ENCODE measurements at places on chromosomes 12 and 14.

DNA sequence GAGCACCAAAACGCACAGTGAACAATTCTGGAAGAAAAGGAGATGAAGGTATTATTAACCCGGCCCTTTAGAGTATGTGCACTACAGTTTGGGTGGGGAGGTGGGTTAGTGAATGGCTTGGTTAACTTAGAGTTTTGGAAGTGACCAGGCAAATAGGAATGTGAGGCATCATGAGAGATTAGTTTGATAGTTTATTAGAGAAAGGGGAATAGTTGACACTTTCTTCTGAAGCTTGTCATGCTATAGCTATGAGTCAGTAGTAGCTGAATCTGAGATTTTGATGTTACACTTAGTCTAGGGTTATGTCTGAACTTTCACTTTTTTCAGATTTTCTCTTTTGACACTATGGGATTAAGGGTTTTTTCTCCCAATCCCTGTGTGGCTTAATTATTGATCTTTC lies 567.2 kb downstream of the SNAPC1 start:
- no peak for DNase-seq

GRCh38 chr12:55899082-55899481 lies 28.6 kb downstream of the PYM1 start:
- DNase-seq: no peak

DNA sequence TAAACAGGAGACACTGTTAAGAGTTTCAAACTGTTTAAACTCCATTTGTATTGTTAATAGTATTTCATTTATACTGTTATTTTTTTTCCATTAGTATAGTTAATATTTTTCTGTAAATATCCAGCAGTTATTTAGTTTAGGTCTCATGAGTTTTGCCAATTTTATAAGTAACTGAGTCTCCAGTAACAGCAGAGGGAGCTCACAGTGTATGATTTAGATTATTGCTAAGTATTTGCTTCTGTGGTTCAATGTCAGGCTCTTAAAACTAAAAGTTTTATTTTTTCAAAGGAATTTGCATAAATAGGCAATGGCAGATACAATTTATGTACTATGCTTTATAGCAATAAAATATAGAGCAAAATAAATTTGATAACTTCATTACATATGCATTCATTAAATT lies 209.7 kb downstream of the ATXN7L3B start:
- DNase-seq: no peak

GRCh38 chr12:3222979-3223378 lies 145.8 kb downstream of the TSPAN9 start:
- DNase-seq: no peak

- DNase-seq: no peak
Observed at GRCh38 chr14:50783563-50783962, 47.4 kb downstream of the NIN start.

DNA sequence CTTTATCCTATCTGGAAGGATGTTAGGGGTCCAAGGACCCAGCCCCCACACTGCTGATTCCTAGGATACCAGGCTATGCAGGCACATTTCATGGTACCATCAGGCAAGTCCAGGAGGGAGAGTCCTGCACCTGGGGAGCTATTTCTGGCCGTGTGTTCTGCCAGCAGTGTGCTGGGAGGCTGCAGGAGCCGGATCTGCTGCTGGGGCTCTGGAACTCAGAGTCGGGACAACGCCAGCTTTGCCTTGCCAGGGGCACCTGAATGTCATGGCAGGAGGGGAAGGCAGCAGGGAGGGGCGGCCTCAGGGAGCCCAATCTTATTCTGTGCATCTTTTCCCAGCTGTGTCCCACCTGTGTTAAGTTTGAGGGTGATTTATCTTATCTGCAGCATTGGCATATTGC lies 17.8 kb downstream of the SRRM4 start:
- no peak for DNase-seq

GRCh38 chr12:20028033-20028432 lies 340.3 kb upstream of the PDE3A start:
- DNase-seq: no peak

DNA sequence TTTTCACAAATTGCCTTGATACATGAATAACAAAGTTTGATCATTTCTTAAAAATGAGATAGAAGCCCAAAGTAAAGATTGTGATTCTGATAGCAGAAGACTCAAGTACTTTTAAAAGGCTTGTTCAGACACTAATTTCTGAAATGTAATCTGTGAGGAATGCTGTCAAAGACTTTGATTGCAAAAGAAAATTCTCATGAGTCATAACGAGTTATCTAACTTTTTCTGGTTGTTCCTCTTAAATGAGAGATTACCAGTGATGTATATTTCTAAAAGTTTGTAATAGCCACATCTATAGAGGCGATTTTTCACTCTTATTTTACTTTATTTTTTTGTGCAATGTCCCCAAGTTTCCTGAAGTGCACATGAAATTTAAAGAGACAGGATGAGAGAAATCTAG lies 7.0 kb downstream of the PYGL start:
- DNase-seq: no peak

DNA sequence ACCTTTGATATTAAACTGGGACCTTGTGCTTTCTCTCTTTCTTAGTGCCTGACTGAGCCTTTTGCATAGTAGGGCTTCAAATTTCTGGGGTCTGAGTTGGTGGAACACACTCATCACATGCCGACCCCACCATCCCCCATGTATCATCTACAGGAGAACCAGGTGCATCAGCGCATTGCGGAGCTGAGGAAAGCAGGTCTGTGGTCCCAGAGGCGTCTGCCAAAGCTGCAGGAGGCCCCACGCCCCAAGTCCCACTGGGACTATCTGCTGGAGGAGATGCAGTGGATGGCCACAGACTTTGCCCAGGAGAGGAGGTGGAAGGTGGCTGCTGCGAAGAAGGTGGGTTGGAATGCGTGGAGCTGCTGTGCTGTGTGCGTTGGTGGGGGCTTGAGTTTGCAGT lies 37.8 kb downstream of the EP400 start:
- no peak for DNase-seq

GRCh38 chr12:13203034-13203922 lies 6.8 kb downstream of the EMP1 start:
- peak; percentile 31 for DNase-seq

DNA sequence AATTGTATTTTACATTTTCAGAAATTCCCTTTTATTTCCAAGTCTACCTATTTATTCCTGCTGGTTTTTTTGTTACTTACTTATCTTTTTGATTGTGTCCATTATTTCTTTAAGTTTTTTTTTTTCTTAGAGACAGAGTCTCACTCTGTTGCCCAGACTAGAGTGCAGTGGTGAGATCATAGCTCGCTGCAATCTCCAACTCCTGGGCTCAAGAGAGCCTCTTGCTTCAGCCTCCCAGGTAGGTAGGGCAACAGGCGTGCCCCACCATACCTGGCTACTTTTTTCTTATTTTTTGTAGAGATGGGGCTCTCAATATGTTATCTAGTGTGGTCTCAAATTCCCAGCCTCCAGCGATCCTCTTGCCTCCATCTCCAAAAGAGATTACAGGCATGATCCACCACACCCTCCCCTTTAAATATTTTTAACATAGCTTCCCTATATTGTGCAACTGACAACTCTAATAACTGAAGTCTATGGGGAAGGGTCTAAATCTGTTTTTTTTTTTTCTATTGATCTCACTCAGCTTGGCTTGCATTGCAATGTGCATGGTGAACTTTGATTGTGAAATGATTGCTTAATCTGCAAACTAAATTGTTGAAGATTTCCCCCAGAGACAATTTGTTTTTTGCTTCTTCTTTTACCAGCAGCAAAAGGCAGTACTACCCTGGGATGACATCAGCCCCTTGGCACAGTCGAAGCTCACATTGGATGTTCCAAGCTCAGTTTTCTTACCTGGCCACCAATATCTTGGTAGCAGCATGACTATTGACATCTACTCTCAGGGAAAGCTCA lies 25.7 kb upstream of the COCH start:
- DNase-seq: no peak

GRCh38 chr14:41167040-41167439 lies 439.6 kb upstream of the LRFN5 start:
- DNase-seq: no peak

- DNase-seq: no peak
Observed at GRCh38 chr12:96104566-96104965, 69.2 kb upstream of the LTA4H start.

GRCh38 chr14:78403278-78403815 lies 233.2 kb downstream of the NRXN3 start:
- DNase-seq: no peak

- peak; percentile 50 for DNase-seq
Observed at GRCh38 chr12:121795034-121795968, 1.8 kb upstream of the RHOF start.

DNA sequence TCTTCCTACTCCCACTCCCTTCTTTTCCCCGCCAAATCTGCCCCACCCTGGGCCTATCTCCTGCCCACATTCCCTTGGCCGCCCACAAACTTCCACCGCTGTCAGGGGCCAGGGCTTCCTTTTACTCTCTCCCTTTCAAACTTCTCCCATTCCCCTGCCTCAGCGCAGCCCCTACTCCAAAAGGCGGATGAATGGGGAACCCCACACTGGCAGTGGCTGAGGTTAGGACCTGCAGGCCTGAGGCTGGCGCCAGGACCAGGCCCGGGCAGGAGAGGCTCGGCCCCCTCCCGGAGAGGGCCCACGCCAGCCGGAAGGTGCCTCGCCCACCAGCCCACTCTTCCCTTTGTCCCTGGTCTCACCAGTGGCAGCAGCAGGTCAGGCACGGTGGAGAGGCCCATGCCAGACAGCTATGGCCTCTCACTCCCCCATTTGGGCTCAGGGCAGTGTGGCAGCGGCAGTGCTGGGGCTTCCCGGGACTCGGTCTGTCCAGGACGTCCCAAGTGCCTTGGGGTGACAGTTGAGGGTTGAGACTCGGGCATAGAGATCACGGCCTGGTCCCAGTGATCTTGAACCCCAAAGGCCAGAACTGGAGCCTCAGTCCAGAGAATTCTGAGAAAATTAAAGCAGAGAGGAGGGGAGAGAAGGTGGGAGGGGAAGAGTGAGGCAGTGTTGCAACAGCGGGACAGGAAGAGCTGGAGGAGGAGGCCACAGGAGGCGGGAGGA lies at the start of gene TNFRSF1A:
TSS of gene TNFRSF1A (minus strand) at position 660 of the 723 bp plus-strand sequence. CDS start at position 398, 262 bp downstream.
- peak; percentile 72 for DNase-seq
